ENCODE measurements at places on chromosomes 1 and 21. TPM values are rescaled to one million over a fixed set of nuclear protein-coding genes. Genes with fewer than 3 reads are reported as not detected.

ZBTB21 gene
- 5.4 TPM for total RNA-seq

- no peak for DNase-seq
Observed at GRCh38 chr21:42739061-42739931, 85.9 kb downstream of the PDE9A start.

DNA sequence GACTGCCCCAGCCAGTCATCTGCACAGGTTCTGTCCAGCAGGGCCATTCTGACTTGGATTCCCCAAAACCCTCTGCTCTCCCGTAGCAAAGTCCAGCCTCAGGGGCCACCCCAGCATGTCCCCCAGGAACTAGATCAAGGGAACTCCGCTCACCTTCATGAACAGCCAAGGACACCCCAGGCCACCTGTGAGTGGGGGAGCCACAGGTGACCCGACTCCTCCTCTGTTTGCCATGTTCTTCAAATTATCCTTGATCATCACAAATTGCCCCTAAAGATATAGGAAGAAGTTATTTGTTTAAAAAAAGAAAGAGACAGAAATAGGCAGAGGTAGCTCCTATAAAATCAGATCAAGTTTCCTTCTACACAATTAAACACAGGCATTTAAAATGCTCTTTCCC, 475.0 kb downstream of the MATN1 start:
- DNase-seq: no peak

PTPN22 gene
- 51.1 TPM for total RNA-seq

CRNN gene
- total RNA-seq: 0.05 TPM

DNA sequence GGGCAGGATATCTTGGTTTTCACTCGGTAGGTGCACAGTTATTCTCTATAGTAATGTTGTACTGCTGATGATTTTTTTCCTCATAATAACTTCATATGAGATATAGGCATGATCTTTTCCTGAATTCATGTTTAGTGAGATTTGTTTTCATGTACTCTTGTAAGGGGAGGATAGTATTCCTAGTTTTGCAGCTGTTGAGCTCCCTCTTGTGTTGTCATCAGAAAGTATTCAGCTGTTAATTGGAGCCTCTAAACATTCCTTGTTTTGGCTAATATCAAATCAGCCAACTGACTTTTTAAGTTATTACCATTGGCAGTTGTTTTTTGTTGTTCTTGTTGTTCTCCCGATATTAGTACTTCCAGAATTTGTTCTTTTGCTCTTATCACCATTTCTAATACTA, 24.4 kb downstream of the OR10R2 start:
- DNase-seq: no peak

- DNase-seq: no peak
Observed at GRCh38 chr1:47179988-47180563, 9.8 kb downstream of the PDZK1IP1 start.

TMPRSS15 gene
- total RNA-seq: under 0.01 TPM

GRCh38 chr1:1924386-1924785, 5.3 kb upstream of the TMEM52 start:
- no peak for DNase-seq

PTPN14 gene
- 1.3 TPM for total RNA-seq

DNA sequence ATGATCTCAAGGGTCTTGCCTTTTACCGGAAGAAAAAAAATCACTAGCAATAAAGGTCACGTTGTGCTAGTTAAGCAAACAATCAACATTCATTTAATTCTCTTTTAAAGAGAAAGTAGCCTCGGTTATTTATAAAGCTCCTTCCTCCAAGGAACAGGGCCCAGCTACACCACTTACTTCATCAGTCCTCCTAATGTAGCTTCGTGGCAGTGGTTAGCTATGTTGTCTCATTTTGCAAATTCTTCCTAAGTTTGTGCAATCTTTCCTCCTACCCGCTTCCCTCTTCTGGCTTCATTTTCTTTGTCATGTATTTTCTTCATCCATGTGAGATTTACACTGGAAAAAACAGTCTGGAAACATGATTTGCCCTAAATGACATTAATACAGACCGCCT, 554.2 kb downstream of the NUF2 start:
- DNase-seq: no peak

DNA sequence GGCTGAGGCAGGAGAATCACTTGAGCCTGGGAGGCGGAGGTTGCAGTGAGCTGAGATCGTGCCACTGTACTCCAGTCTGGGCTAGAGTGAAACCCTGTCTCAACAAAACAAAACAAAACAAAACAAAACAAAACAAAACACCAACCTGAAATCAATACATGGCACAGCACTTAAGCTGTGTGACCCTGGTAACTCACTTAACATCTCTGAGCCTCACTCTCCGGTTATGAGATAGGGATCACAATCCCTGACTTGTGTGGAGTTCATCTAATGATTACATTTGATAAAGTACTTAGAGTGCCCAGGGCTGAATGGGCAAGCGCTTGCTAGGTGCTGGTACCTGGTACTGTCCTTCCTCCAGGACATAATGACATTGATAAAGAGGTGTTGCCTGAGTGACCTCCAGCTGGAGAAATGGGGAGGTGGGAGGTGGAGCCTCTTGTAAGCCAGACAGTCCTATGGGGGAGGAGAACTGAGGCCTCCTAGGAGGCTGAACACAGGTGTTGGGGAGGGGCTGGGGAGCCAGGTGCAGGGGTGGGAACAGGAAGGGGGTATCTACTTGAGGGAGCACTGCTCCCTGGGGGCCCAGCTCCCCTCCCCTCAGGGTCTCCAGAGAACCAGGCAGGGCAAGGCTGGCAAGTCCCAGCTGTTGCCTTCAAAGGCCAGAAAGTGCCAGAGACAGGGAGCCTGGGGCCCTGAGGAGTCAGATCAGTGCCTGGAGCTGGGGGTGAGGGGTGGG, 17.9 kb downstream of the FOXO6 start:
- no peak for DNase-seq

VWA5B1 gene
- 0.05 TPM for total RNA-seq

- no peak for DNase-seq
Observed at GRCh38 chr1:226082959-226083301, 20.4 kb downstream of the H3-3A start.

MAN1C1 gene
- 9.7 TPM for total RNA-seq

GRCh38 chr21:15682977-15683376, 46.8 kb upstream of the USP25 start:
- no peak for DNase-seq

DNA sequence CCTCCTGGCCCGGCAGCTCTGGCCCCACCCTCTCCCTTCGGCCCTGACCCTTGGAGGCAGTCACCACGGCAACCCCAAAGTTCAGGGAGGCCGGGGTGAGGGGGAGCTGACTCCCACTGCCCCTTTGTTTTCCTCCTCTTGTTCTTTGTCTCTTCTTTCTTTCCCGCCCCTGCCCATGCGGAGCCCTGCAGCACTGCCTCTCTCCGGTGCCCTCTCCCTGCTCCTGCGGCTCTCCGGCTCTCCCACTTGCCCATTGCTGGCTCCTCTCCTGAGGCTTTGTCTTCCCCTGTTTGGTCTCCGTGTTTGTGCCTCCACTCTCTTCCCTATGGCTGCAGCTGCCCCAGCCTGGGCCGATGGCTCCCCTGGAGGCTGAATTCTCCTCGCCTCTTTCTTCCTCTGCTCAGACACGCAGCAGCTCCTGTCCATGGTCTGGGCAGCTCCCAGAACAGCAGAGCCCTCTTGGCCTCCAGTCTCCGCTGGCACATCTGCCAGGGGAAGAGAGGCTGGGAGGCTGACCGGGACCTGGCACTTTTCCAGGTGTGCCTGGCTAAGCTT, 5.8 kb downstream of the CELSR2 start:
- DNase-seq: no peak

TNFSF4 gene
- 3.7 TPM for total RNA-seq

GRCh38 chr1:108624069-108624468, 36.8 kb downstream of the HENMT1 start:
- DNase-seq: no peak

GRCh38 chr21:39799178-39799577, 54.2 kb downstream of the IGSF5 start:
- DNase-seq: no peak

DNA sequence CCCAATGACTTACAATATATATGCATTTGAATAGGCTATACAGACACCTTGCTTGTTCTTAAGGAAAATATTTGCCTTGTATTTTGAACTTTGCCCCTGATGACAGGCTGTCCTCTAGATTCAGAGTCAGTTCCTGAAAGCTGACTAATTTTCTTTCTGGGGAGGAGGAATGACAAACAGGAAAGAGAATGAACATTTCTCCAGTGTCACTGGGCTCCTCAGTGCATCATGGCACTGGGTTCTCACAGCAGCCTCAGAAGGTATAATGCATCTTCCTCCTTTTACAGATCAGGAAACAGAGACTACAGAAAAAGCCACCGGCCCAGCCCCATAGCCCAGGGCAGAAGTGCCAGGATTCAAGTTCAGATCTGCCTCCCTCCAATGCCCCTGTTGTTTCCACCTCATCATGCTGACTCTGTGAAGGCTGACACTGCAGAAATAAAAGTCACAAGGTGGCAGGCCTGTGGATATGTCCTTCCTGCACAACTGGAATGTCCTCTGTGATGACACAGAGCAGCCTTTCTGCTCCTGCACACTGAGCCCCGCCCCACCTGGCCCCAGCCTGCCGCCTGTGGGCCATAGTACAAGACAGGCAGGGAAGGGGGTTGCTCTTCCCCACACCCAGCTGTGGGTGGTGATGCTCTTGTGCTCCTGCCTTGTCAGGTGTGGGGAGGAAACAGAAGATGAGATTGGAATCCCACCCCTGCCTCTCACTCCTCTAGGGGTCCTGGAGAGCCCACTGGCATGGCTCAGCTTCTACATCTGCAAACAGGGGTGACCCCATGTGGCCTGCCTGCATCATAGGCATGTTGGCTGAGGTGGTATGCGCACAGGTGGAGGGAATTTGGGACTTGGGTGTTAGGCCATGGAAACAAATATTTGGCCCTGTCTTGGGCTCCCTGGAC, 6.4 kb downstream of the TTC22 start:
- DNase-seq: no peak

SLC35F3 gene
- total RNA-seq: 3.2 TPM

DNA sequence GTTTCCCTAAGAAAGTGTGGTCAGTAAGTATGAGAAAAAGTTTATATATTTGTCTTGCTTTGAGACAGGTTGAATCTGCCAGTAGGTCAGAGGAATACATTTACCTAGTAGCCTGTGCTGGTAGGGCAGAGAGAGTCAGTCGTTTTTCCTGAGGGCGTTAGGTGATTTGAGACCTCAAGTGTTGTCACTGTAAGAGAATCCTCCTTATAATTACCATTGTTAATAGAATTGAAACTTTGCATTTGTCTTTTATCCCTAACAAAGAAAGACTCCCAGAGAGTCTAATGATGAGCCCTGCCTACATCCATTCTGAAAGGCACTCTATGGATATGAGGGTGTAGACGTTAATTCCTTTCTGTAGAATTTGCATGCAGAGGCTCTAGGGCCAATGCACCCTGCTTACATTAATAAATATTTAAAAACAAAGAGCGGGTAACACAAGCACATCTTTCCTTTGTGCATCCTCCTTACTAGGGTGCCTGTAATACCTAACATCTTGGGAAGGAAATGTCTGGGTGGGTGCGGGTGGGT, 16.4 kb downstream of the PBX1 start:
- no peak for DNase-seq

DNA sequence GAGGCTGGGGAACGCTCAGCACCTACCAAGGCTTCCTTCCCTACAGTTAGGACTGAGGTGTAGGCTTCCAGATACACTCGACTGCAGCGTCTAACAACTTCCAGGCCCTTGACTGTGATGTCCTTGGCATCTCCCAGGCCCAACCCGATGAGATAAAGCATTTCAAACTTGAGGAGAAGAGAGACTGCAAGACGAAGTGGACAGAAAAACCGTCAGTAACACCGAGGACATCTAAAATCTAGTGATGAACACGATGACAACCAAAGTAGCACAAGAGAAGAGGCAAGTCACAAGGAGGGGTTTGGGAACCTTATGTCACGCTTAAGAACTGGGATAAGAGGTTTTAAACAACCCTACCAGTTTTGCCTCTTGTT, 314 bp downstream of the DPH5 start:
- DNase-seq: no peak

DNA sequence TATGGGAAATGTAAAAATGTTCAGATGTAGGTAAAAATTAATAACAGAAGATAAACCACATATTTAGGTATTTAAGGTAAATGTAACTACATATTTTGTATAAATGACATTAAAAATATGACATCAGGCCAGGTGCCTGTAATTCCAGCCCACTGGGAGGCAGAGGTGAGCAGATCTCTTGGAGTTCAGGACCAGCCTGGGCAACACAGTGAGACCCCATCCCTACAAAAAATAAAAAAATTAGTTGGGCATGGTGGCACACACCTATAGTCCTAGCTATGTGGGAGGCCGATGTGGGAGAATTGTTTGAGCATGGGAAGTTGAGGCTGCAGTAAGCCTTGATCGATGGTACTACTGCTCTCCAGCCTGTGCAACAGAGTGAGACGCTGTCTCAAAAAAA, 216.5 kb downstream of the SPATA17 start:
- DNase-seq: no peak

GRCh38 chr21:39863111-39863510, 4.1 kb upstream of the PCP4 start:
- DNase-seq: no peak

PCSK9 gene
- total RNA-seq: 0.09 TPM

BEND5 gene
- 21.8 TPM for total RNA-seq

GNAT2 gene
- 0.14 TPM for total RNA-seq

DNA sequence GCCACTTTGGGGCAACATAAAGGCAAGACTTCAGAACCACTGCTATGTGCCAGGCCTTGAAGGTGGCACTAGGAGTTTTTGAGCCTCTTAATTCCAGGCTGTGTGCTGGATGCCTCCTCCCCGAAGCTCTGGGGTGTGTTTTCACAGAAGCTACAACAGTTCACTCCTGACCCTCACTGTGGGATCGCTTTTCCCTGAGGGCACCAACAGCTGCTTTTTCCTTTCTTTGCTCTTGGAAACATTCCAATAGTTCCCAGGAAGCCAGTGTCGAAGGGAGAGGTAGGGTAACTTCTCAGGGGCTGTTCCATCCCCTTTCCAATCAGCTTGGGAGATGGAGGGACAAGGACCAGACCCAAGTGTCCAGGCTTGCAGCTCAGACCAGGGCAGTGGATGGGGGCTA, 153.4 kb downstream of the C1orf94 start:
- DNase-seq: no peak

TAS1R1 gene
- total RNA-seq: not detected

TEX38 gene
- not detected for total RNA-seq

All from thymus (tissue), 14 donors.